ENCODE measurements at places on chromosomes 4 and X.
A peak's percentile ranks its signal among the peaks of the same experiment; 100 is the strongest.

DNA sequence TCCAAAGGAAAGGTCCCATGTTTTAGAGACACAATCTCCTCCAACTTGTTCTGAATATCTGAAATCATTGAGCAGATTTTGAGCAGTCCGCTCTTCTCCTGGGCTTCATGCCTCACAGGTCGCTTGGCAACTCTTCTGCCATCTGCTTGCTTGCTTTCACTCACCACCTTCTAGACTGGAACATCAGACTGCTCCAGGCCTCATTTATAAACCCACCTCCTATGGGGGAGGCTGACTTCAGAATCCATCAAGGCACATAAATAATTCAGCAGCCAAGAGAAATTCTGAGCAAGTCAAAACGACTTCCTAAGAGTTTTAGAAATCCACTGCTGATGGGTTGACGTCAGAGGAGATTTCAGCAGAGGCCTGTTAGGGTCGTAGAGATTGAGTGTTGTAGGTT lies 64.1 kb downstream of the FAM184B start:
- no peak for DNase-seq

DNA sequence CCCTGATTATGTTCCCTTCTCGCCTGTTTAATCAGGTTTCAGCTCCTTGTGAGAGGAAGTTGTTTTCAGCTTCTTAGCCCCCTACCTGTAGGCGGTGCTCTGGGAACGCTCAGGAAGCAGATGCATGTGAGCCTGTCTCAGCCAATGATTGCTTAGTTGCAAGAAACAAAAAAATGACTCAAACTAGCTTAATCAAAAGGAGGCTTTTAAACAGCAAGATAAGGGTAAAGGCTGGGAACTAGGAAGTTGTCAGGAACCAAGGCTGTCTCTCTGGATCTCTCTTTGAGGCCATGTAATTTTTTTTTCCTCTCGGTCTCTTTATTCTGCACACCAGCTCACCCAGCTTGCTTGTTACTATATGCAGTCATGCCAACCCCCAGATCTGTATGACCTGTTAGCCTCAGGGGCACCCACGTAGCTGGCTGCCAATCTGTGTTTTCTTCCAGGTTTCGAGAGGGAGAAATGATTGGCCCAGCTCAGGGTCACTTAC lies 109.1 kb downstream of the PTTG2 start:
- no peak for DNase-seq

DNA sequence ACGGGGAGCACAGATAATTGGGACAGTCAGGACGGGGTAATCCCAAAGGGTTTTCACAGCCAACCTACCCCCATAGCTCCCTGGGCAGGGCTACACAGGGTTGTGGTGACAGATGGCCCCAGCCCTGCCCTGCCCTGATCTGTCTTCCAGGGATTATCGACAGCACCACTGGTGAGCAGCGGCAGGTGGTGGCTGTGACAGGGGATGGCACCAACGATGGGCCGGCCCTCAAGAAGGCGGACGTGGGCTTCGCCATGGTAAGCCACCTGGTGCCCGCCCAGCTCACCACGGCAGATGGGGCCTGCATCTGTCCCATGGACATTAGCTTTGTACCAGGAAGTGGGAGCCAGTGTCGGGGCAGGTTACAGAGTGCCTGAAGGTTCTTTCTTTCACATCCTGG lies 39.3 kb downstream of the ATP2B3 start:
- no peak for DNase-seq

DNA sequence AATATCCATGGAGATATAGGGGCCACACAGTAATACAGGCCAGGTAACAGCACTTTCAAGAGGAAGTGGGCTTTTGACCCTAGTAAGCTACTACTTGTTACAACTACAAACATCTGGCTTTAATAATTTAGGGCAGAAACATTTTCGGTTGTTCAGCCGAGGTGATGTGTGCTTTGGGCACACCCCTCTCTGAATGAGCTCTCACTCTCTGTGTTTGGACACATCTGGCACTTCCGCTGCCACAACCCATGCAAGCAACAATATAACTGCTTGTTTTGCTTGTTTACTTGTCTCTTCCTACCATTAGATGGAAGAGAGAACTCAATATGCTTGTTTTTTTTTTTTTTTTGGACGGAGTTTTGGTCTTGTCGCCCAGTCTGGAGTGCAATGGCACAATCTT lies 277.2 kb downstream of the HS3ST1 start:
- no peak for DNase-seq

- DNase-seq = no peak
Measured at GRCh38 chr4:53905276-53905940, 159.0 kb downstream of the CHIC2 start.

DNA sequence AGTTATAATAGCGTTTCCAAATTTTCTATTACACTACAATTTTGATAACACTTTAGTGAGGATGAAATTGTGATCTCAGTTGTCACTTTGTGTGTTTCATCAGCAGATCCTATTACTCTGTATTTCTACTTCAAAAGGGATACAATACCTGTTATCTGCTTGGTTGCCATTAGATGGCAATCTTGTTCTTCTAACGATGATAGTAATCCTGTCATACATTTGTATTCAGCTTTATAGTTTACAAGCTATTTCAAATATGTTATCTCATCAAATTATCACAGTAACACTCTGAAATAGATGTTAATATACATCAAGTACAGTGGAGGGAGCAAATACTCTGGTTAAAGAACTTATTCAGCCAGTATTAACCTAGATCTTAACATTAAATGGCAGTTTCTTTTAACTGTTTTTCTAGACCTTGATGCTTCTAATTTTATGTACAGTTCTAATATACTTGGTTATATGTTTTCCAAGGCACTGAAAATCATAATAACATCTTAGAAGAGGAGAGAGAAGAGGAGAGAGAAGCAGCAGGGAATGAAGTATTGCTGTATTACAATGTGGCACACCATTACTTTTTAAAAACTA lies 292.0 kb downstream of the CCSER1 start:
- peak; percentile 6 for DNase-seq

GRCh38 chr4:110808351-110808878 lies 185.5 kb upstream of the PITX2 start:
- DNase-seq = peak; percentile 60

GRCh38 chr4:16026160-16026761 lies 57.6 kb downstream of the PROM1 start:
- DNase-seq = no peak

DNA sequence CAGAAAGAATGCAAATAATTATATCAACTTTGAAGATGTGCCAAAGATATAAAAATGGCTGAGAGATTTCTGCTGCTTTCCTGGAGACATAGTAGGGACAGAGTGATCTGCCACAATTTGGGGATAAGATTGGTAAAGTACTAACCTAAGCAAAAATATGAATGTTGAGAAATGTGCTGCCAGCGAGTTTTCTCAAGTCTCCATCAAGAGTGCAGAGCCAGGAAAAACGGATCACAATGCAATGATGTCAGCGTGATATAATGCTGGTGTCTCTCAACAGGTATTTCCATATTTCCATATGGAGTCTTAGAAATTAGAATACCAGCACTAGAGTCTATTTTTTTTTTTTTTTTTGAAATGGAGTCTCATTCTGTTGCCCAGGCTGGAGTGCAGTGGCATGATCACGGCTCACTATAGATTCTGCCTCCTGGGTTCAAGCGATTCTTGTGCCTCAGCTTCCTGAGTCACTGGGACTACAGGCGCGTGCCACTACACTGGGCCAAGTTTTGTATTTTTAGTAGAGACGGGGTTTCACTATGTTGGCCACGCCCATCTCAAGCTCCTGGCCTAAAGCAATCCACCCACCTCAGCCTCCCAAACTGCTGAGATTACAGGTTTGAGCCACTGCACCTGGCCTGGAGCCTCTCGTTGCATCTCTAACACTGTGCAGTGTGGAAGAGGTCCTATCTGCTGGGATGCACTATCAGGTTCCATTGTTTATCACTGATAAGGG lies 893.5 kb downstream of the TRIML1 start:
- no peak for DNase-seq

- DNase-seq = no peak
Measured at GRCh38 chr4:33802578-33802977, 2441.7 kb downstream of the ARAP2 start.

DNA sequence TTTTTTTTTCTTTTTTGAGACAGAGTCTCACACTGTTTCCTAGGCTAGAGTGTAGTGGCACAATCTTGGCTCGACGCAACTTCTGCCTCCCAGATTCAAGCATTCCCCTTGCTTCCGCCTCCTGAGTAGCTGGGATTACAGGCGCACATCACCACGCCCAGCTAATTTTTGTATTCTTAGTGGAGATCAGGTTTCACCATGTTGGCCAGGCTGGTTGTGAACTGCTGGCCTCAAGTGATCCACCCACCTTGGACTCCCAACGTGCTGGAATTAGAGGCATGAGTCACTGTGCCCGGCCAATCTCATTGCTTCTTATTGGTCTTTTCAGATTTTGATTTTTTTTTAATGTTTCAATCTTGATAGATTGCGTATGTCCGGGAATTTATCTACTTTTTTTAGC lies 124.4 kb downstream of the NBDY start:
- DNase-seq = no peak

DNA sequence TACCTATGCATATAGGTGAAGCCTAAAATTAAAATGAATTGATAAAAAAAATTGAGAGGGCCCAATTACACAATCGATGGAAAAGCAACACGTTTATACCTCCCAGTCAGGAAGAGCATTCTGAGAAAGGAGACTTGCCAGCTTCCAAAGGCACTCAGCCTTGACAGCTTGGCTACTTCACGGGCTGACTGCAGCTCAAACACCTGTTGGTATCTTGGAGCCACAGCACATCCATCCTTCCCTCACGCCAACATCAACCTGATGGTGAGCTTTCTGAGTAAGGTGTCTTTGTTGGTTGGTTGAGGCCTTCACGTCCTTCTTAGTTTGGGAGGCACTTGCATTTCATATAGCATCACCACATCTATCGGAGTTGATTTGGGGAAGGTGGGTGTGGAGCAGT lies 598.9 kb upstream of the DIPK2B start:
- DNase-seq = no peak

DNA sequence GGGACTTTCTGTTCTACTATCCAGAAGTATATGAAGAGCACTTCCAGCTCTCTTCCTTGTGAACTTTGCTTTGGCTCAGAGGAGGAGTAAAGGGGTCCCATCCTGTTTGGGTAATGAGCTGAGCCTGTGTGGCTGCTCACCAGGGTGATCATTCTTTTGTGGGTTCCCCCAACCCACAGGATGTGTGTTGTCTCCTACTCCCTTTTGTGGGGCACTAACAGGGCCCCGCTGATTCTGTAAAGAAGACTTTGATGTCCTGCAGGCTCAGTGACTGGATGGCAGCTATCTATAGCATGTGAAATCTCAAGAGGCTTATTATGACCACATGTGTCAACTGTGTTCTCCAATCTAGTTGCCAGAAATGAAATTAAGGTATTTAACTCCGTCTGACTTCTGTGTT lies 40.8 kb downstream of the ZNF518B start:
- no peak for DNase-seq

- no peak for DNase-seq
Measured at GRCh38 chr4:174012886-174013259, 270.6 kb downstream of the FBXO8 start.

GRCh38 chr4:8076023-8076422 lies 82.6 kb downstream of the ABLIM2 start:
- DNase-seq = no peak

GRCh38 chrX:39260965-39261364 lies 459.7 kb downstream of the MID1IP1 start:
- DNase-seq = no peak

- DNase-seq = no peak
Measured at GRCh38 chr4:83413676-83414075, 41.9 kb downstream of the HELQ start.

DNA sequence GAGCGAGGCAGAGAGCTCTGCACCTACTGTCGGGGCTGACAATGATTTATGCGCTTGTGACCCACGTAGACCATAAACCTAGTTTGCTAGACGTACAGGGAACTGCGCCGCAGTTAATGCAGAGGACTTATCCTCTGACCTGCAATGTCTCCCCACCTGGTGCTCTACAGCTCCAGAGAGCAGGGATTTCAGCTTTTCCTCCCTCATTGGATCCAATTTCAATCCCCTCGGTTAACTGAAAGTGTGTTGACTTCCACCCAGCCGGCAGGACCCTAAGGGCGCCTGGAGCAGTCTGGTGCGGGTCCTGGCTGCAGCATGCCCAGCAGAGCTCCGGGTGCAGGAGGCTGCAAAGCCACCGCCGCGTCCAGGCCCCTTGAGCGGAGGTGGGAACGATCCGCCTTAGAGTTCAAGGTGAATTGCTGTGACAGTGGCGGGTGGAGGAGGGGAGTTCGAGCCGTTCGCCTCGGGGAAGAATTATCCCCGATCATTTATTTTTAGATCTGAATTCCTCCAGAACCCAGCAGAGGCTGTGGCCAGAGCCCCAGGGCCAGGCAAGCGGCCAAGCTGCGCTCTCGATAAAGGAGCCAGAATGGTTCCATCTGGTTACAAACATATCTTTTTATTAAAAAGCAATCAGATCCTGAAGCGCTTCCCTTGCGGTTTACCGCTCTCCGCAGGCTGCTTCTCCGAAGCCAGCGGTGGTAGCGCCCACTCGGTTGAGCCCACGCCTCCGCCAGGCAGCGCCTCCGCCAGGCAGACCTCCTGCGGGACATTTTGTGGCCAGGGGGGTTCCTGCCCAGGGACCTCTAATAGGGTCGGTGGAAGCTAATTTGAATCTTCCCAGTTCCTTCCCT lies 66.0 kb downstream of the FBXO8 start:
- peak; percentile 28 for DNase-seq

GRCh38 chrX:13081395-13082205 lies 37.2 kb upstream of the FAM9C start:
- no peak for DNase-seq

DNA sequence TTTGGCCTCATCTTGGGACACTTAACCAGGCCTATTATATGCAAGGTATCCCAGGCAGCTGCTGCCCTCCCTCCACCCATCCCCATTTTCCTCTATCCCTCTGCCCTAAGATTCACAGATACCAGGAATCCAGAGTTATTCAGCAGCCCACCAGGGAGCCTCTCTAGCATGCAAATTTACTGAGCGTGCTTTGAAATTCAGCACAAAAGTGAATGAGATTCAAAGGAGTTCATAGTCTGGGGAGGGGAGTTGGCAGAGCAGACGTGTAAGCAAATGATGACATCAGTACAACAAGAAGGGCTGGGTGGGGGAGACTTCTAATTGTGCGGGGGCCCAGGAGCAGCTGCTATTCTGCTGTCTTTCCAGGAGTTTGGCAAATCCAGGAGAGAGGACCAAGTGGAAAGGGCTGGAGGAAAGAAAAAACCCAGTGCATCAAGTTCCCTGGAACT lies 1.7 kb upstream of the MTM1 start:
- DNase-seq = no peak

DNA sequence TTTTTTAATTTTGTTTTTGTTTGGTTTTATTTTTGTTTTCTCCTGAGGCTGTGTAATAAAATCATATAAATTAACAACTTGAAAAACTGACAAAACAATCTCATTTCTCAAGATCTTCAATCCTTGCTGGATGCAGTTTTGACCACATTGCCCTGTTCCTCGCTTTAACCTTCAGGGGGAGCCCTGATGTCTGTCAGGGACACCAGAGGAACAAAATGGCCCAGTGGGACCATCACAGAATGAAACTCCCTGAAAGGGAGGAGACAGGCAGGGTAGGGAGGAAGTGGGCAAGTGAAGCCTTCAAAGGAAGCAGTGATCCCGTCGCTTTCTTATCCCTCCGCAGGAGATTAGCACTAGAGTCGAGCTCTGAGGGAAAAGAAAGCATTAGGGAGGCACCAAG lies 274.9 kb upstream of the LDB2 start:
- no peak for DNase-seq

GRCh38 chrX:103818842-103819619 lies 13.0 kb downstream of the RAB9B start:
- no peak for DNase-seq

Measured in non-pigmented ciliary epithelial cell (primary cell).